ENCODE measurements at places on chromosomes 1 and 21.
A peak's percentile ranks its signal among the peaks of the same experiment; 100 is the strongest.

DNA sequence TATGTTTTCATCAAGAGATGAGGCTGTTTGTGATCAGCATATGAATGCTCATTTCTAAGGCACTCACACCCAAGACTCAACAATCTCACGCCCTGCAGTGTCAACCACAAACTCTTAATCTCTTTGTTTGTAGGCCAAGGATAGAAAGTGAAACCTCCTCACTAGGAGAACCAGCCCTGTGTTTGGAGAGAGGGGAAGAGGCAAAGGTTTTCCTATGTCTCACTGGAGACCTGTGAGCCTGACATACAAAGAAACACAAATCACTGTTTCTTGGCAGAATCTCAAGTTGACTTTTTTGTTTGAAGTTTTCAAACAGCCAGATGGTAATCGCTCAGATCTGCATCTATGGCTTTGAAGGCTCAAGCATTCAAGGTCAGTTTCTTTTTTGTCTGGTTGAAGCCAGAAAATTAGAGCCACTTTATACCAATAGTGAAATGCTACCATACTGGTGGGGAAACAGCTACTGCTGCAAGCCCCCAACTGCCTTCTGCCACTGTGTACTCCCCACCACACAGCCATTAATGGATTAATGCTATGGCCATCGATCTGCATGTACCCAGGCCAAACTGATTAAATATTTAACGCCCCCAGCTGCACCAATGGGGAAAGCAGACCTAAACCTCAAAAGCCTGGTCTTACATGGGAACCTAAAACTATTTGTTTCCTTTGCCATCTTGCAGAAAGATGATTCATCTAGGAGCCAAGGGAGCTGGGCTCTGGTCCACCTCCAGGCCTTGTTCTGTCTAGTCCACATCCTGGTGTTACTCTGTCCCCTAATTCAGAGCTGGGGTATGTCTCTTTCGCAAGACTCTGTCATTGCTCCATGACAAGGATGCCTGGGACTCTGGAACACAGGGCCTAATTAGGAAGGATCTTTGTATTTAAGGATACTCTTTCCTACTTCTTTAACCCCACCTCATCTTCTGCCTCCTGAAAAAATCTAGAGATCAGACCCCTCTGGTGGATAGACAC is 16.3 kb downstream of the PDZK1 start:
- DNase-seq: peak; percentile 35

DNA sequence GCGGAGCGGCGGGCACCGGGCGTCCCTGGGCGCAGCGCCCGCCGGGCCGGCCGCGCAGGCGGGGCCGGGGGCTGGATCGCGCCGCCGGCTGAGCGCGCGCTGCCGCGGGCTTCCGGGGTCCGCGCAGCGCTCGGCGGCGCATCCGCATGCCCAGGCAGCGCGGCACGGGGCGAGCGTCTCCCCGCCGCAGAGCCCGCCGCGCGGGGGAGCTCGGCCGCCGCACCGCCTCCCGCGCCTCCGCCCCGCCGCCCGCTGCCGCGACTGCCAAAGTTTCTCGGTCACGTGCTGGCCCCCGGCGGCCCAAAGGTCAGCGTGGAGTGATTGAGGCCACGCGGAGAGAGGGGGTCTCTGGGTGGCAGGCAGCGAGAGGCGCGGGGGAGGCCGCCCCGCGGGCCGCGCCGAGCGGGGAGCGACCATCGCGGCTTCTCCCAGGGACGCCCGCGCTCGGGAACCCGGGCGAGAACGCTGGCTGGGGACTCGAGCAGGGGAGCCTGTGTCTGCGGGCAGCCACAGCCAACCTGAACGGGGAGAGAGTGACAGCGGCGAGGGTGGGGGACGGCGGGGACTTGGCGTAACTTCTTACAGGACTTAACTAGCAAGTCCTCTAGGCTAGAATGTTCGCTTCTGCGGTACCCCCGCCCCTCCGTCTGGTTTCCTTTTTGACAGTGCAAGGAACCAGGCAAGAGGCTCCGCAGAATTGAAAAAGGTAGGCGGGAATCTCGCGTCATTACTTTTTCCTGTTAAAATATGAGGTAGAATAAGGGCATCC is at the start of gene ILDR2:
TSS of gene ILDR2 (minus strand) at position 180 of the 769 bp plus-strand sequence. CDS start 272 bp downstream, outside the sequence.
- peak; percentile 74 for DNase-seq

GRCh38 chr1:204478172-204478899 is 16.3 kb downstream of the PIK3C2B start:
- no peak for DNase-seq

DNA sequence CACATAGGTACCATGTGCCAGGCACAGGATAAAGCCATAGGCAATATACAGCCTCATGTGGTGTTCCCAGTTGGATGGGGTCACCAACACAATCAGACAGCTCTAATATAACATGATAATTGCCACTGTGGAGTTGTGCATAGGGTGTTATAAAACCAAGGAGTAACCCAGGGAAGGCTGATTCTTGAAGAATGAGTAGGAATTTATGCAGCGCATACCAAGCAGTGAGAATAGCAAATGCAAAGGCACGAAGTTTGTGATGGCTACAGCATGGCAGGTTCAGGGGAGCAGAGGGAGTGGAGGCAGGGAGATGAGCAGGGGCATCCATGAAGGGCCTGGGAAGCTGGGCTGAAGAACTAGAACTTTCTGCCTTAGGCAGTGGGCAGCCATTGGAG is 20.4 kb upstream of the SLC2A1 start:
- DNase-seq: no peak

- DNase-seq: no peak
Measured at GRCh38 chr1:147109041-147109440, 63.2 kb downstream of the PRKAB2 start.

- no peak for DNase-seq
Measured at GRCh38 chr1:225451840-225452515, 24.1 kb upstream of the LBR start.

DNA sequence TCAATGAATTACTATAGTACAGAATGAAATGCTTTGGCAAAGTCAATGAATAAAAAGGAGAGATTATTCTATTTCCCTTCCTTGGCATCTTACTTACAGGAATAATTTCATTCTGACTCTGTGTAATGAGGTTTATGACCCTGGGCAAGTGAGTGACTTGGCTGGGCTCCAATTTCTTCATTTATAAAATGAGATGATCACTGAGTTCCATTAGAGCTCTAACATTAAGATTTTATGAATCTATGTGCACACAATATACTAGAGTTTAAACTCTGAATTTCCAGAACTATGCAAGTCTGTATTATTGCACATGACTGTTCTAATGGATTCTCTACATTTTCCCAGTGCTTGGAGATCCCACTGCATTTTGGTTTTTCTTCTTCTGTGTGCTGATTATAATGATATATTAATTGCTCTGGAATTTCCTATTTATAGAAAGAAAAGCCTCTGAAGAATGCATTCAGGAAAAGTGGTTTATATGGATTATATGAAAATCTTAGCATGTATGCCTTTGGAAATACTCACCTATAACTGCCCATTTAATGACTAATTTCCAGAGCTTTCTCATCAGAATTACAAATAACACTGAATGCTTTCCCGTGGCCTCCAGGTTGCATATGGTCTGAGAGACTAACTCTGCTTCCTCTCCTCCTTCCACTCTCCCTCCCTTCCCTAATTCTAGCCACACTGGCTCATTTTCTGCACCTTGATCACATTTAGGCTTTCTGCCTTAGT is 97.4 kb upstream of the CHRM3 start:
- no peak for DNase-seq

DNA sequence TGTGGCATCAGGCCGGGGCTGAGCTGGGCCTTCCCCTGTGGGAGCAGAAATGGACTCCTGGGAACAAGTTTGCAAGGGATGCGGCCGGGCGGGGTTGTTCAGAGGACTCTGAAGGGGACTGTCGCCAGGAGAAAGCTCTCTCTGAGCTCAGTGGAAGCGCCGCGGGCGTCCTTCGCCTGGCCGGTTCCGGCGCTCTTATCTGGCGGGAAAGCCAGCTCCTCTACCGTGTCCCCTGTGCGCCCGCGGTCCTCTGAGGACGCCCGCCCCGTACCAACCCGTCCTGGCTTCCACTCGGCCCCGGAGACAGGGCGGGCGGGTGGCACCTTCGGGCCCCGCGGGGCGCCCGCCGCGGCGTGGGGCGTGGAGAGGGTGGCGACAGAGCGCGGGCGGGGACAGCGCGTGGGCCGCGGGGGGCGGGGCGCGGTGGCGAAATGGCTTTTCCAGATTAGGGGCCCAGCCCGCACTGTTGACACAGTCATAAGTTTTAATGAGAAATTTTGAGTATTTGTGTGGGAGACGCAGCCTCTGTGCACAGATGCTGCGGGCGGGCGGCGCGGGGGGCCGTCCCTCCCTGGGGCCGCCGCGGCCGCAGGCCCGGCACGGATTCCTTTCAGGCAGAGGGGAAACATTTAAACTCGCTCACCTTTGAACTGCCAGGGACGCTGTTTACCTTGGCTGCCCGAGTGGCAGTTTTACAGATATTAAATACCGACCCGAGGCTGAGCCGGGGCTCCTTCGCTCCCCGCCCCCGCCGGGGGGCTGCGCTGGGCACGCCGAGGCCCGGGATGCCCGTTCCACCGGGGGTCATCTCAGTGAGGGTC is 70.2 kb downstream of the FOXD2 start:
- peak; percentile 20 for DNase-seq

DNA sequence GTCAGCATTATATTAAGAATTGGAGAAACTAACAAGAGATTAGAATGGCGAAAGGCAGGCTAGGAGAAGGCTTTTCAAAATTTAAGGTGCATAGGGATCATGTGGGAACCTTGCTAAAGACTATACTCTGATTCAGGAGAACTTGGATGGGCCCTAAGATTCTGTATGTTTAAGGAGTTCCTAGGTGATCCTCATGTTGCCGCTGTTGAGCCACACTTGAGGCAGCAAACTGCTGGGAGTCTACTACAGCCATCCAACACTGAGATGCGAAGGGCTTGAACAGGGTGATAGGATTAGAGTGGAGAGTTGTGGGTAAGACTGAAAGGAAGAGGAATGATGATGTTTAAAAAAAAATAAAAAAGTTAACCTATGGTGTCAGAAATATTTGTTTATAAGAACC is 1013.2 kb downstream of the MRPL39 start:
- no peak for DNase-seq

DNA sequence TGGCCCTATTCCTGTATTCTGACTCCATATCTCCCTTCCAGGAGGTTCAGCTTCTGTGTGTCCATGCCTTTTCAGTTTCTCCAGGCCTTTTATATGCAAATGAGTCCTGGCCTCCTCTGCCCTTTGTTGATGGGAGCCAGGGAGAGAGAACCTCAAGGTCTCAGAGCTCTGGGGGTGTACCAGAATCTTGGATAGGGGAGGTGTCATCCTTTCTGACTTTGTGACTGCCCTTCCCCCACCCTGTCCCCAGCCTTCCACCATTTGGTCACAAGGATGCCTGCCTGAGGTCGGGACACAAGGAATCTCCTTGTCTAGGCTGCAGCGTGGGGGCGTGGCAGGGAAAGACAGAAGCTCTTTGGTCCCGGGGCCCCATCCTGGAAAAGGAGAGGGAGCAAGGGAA is 18.6 kb downstream of the LURAP1 start:
- DNase-seq: no peak

GRCh38 chr1:15866721-15867201 is 19.3 kb downstream of the SPEN start:
- no peak for DNase-seq

- DNase-seq: no peak
Measured at GRCh38 chr1:220294846-220295301, 22.6 kb upstream of the RAB3GAP2 start.

DNA sequence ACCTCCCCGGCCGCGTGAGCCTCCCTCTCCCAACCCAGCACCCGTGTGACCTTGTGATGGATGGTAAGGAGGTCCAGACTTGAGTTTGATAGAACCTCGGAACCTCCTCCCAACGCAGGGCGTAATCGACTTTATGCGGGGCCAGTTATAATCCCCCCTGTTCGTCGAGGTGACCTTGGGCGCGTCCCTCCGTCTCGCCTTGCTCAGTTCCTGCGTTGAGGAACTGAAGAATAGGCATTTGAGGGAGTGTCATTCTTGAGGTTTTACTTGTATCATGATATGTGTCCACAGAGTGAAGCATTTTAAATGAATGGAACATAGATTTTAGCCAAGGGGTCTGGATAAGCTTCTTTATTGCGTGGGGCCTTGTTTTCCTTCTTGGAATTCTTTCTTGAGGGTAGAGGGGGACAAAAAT is 433 bp downstream of the TIMM17A start:
- no peak for DNase-seq

DNA sequence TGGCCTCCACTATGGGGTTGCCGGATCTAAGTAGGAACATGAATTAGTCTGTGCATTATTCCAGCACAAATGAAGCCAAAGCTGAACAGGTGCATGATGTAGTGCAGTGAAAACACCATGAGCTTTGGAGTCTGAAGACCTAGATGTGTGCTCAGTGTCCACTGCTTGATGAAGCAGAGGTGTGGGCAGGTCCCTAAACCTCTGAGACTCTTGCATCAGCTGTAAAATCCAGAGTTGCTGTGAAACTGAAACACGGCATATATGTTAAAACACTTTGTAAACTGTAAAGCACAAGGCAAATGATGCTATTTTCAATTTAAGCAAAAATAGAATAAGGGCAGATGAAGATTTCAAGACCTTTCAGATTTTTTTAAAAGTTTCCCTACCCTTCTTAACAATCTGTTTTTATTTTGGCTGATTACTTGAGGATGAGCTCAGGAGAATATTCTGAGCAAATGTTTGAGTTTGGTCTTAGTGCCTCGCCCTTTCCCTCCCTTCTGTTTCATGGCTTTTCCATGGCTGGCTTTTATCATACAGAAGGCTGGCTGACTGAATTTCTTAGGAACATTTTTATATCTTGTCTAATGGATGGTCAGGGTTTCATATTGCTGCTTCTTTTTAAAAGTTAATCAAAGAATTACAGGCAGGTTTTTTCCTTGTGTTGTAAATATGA is 221.8 kb downstream of the NTNG1 start:
- DNase-seq: no peak

GRCh38 chr1:11198851-11199594 is 9.9 kb downstream of the ANGPTL7 start:
- no peak for DNase-seq

DNA sequence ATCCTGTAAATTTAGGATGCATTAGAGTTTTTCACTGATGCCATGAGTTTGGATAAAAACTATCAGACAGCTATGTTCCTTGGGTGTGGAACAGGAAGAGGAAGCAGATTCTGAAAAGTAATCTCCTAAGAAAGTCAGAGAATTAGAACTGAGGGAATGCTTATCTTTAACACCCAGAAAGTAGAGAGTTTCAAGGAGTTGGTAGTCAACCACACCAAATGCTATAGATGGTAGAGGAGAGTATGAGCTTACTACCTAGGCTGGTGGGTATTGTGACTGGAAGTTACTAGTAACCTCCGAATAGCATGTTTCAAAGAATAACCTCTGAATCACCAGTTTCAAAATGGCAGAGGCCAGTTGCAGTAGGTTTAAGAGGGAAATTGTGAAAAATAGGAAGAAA is 288.0 kb downstream of the HMCN1 start:
- no peak for DNase-seq

- no peak for DNase-seq
Measured at GRCh38 chr1:201139306-201139705, 12.3 kb upstream of the ASCL5 start.

DNA sequence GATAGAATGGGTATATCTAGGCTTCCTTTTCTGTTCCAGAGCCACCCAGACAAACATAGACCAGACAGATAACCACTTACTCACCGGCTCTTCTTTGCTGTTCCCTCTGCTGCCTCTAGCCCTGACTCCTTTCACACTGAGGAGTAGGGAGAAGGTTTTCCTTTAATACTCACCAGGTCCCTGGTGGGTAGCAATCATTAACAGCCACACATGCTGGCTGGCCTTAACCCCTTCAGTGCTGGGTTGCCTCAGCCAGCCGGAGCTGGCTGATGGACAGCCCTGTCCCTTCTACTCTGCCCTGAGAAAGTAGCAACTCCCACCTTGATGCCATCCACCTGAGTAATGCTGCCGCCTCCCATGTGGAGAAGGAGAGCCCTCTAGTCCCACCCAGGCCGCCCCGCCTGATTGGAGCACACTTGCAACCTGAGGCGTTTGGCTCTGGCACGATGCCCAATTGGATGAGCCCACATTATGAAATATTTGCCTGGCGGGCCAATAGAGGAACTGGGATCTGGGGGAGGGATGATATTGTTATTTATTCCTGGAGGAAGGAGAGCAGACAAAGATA is 71.6 kb downstream of the PLEKHA6 start:
- no peak for DNase-seq
